ENCODE measurements at places on chromosomes 7 and 10.

DNA sequence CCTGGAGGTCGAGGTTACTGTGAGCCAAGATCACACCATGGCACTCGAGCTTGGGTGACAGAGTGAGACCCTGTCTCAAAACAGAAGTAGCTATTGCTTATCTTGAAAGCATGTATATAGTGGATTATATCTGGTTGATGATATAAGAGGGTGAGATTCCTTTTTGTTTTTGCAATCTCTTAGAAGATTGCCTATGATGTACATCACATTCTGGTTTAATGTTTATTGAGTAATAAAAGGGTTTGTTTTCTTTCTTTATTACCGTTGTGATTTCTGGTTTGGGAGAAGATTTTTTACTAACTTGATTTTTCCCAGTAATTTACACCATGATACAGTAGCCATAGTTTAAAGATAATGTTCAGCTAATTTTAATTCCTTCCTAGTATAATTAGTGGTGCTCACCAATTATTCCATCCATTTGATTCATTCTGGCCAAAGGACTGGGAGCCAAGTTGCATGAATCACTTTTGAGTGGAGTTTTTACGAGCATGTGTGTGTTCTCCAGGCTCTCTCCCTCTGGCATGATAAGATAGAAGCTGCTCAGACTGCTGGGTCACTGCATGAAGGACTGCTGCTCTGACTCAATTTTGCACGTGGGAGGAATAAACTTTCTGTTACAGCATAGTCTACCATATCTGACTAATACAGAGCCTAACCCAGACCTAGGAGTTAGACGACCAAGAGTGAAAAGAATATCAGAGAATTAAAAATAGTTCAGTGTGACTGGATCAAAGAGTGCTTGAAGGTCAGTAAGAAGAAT is 13.5 kb upstream of the TSPAN13 start:
- DNase-seq, result no peak

GRCh38 chr10:47409866-47410256 is 25.8 kb upstream of the ZNF488 start:
- DNase-seq, result no peak

- no peak for DNase-seq
Observed at GRCh38 chr10:132360766-132361447, 28.9 kb downstream of the LRRC27 start.

DNA sequence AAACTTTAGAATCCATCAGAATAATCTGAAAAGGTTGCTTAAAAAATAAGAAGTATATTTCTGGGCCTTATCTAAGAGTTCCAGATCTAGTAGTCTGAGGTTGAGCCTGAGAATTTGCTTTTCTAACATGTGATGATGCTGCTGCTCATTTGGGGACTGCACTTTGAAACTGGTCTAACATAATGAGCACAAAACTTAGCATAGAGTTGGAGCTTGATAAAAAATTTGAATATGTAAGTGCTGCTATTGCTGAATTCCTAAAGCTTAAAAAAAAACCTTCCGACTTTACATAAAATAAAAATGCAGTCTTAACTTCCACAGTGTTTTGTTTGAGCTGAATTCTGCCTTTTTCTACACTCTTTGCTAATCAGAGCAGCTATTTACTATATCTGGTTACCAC is 48.8 kb downstream of the GLCCI1 start:
- DNase-seq, result no peak

DNA sequence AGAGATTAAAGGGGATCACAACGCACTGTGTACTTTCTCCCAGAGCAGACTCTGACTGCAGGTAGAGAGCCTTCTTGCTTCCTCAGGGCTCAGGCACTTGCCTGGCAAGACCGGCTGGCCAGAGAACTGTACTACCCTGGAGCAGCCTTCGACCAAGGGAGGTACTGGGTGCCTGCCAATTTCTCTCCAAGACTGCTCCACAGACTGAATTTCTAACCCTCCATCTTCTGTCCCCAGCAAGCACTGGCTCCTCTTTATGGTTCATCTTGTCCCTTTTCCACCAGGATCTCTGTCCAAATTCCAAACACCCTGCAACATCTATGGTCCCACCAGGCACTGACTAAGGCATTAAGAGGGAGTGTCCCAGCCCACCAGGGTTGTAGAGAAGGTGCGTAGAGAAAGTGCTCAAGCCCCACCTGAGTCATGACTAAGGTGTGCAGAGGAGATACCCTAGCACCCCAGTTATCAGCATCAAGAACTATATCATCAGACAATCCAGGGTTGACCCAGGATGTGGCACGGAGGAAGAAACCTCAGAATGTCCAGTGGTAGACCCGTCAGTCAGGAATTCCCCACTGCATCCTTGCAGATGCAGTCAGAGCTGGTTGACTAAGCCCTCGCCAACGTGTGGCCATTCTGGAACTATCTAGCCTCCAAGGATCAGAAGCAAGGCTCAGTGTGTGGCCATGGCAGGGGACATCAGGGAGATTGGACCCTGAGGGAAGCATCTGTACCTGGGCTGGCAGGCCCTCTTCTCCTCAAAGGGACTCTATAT is 60.9 kb upstream of the CAMK2B start:
- DNase-seq, result no peak

GRCh38 chr10:100575585-100576281 is 40.0 kb downstream of the HIF1AN start:
- DNase-seq, result no peak
